ENCODE measurements at places on chromosomes 6 and 20. TPM values are rescaled to one million over a fixed set of nuclear protein-coding genes. Genes with fewer than 3 reads are reported as not detected.

Gene SDHAF4
- total RNA-seq = 16.9 TPM

Gene SEMG1
- not detected for total RNA-seq

Gene GINS1
- 49.5 TPM for total RNA-seq

DNA sequence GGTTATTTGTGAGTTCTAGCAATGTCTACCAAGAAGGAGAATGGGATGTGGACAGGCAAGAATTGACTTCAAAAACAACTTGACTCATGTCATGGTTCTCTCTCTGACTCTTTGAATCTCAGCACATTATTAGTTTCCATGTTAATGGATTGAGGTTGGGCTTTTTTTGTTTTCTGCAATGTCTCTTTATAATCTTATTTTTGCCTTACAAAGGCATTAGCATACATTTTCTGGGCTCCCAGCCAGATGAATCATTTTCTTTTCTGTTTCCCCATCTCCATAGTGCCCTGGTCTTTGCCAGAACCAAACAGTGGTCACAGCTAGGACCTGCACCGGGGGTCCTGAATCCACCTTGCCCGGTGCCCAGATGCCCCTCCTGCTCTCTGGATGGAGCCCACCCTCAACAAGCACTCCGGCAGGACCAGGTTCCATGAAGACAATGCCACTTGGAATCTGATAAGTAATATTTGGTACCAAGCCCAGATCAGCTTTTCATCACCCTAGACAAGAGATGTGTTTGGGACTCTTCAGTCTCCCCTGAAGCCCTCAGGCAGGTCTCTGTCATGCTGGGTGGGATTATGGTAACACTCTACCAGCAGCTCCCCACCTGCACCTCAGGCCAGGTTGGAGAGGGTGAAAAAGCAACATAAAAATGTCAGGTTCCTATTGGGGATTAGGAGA, 266.7 kb upstream of the SULF2 start:
- peak; percentile 59 for DNase-seq
- peak overlapping the region; percentile 59 for H3K27ac ChIP-seq
- no peaks in the 10 kb centered on the region for H3K27me3 ChIP-seq
- peaks cover 22% of the 10 kb centered on the region for H3K36me3 ChIP-seq
- H3K4me3 ChIP-seq = no peak overlapping the region

- no peaks in the 10 kb centered on the region for H3K4me1 ChIP-seq
- DNase-seq = no peak
- no peak overlapping the region for H3K27ac ChIP-seq
- H3K27me3 ChIP-seq = 0 out of 2 replicates have a peak, but pooled peaks cover 4% of the 10 kb centered on the region
- no peak overlapping the region for H3K4me3 ChIP-seq
These were observed 15.1 kb upstream of the MPC1 start for GRCh38 chr6:166397849-166398248.

- H3K4me3 ChIP-seq = no peak overlapping the region
- H3K27me3 ChIP-seq = no peaks in the 10 kb centered on the region
- no peak for DNase-seq
- no peaks in the 10 kb centered on the region for H3K36me3 ChIP-seq
These were observed 165.7 kb upstream of the RNF217 start for GRCh38 chr6:124796464-124796970.

DNA sequence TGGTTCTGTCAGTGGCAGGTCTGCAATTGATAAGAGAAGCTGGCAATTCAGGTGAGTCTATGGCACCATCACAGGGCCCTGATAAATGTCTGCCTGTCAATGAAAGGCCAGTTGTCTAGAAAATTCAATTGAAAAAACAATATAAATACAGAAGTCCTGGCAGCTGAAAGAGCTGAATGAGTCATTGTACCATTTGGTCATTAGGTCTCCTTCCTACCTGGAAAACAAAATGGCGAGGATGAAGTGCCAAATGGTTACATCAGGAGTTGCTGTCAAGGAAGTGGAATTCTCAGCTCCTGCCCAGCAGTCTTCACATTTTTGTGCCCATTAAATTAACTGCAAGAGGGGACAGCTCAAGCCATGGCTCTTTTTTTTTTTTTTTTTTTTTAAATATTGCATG, 37.7 kb downstream of the PEX7 start:
- no peaks in the 10 kb centered on the region for H3K4me1 ChIP-seq
- no peak overlapping the region for H3K4me3 ChIP-seq

DNA sequence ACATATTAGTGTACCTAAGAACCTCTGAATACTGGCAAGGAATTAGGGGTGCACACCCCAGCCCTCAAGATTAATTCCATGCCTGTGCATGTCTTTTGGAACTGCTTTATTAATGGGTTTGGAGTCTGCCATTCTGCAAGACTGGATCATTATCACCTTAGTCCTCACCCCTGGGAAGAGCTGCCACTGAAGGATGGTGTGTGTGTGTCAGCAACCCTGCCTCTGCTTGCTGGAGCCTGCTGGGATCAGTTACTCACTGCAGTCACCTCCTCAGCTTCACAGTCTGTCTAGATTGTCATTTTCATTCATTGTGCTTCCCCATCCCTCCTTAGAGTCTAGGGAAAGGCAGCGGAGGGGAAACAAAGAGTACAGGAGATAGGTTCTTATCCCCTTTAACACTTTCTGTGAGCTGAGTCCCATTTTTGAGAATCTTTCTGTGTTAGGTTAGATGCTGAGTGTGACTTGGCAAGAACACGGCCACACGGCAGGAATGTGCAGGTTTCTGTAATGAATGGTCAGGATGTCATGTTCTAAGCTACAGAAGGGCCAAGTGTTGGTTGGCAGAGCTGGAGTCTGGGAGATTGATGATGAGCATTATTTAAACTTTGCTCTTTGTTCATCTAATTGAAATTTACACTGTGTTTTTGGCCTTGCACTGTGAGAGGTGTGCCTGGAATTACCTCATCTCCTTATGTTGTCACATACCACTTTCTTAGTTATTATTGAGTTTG, 21.1 kb downstream of the GHRH start:
- no peaks in the 10 kb centered on the region for H3K4me1 ChIP-seq
- H3K27me3 ChIP-seq = no peaks in the 10 kb centered on the region
- DNase-seq = no peak

GRCh38 chr6:142318714-142319113, 16.9 kb downstream of the ADGRG6 start:
- no peak overlapping the region for H3K27ac ChIP-seq
- no peaks in the 10 kb centered on the region for H3K36me3 ChIP-seq
- no peak for DNase-seq
- no peaks in the 10 kb centered on the region for H3K4me1 ChIP-seq

DNA sequence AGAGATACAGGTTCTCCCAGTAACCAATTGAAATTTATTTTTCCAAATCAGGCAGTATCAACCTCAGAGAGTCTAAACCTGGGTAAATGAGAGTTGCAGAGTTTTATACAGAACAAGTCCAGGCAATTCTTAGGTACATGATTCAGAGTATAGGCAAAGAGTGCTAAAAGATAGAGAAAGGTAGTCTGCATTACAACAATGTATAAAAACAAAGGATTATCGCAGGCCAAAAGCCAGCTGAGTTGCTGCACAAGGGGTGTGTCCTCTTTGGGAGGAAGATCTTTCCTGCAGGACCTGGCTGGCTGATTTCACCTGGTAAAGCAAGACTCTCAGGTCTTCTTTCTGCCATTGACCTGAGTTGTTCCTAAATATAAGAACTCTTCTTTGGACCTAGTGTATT, 48.9 kb upstream of the ECHDC1 start:
- H3K27me3 ChIP-seq = no peaks in the 10 kb centered on the region
- H3K27ac ChIP-seq = no peak overlapping the region
- H3K4me1 ChIP-seq = no peaks in the 10 kb centered on the region
- no peaks in the 10 kb centered on the region for H3K36me3 ChIP-seq
- DNase-seq = no peak
- H3K4me3 ChIP-seq = no peak overlapping the region

DNA sequence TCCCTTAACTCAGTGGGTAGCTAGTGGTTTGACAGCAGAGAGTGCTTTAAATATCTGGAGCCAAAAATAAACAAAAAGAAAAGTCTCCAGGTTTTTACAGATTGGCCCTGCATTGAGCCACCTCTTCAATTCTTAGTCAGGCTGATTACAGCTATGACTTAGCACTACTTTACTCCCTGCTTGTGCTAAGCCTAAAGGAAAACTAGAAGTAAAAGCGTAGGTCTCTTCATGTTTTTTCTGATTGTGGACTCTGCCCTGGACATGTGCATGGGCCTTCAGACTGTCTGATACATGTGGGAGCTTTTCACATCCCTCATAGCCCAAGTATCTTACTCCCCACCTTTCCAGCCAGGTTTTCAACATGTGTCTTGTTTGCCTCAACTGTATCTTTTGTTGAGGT, 33.3 kb downstream of the KPNA5 start:
- no peaks in the 10 kb centered on the region for H3K4me1 ChIP-seq
- no peak for DNase-seq
- no peak overlapping the region for H3K27ac ChIP-seq
- peaks cover 15% of the 10 kb centered on the region for H3K36me3 ChIP-seq

GRCh38 chr20:5658912-5659345, 91.3 kb upstream of the SHLD1 start:
- no peaks in the 10 kb centered on the region for H3K27me3 ChIP-seq
- H3K4me1 ChIP-seq = peaks cover 16% of the 10 kb centered on the region

DNA sequence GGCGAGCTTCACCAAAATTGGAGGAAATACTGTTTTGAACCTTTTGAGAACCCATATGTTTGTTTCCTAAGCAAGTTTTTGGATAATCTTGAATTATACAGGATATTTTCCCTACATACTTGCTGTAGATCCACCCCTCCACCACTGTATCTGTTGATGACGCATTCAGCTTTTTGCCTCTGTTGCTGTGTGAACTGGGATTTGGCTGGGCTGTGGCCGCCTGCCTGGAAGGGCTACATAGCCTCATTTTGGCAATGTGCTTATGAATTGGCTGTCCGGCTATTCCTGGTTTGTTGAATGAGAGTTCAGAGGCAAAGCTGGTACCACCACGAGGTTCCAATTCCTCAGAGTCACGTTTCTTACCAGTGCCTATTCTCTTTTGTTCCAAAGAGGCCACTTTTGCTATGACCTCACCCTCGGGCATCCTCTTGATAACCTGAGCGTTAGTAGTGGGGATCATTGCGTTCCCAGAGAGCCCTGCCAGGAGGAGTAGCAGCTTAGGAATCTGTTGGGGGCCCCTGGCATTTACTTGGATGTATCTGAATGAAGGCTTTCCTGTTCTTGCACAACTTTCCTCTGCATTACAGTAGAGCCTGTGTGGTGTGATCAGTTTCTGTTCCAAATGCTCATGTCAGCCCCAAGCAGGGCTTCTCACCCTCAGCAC, 6.4 kb downstream of the FAM83D start:
- no peak for DNase-seq
- H3K36me3 ChIP-seq = peaks cover 70% of the 10 kb centered on the region
- H3K27me3 ChIP-seq = no peaks in the 10 kb centered on the region

- H3K4me1 ChIP-seq = no peaks in the 10 kb centered on the region
- no peaks in the 10 kb centered on the region for H3K27me3 ChIP-seq
- H3K4me3 ChIP-seq = no peak overlapping the region
- no peak for DNase-seq
- no peak overlapping the region for H3K27ac ChIP-seq
These were observed 27.4 kb downstream of the TGM6 start for GRCh38 chr20:2408111-2408510.

DNA sequence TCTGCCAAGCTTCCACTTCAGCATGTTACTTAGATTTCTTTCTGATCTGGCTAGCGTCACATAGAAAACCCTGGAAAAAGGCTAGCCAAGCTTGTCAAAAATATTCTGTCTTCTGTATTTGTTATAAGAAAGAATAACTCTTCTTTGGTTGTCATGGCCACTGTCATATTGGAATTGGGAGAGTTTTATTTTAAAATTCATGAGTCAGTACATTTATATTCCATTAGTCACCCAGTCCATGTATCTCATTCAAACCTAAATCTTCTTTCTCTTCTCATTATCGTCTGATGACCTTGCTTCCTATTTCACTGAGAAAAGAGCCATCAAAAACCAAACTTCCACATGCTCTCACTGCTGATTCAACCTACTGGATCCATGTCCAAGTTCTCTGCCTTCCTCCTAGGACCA, 65.7 kb downstream of the EPM2A start:
- no peak overlapping the region for H3K4me3 ChIP-seq
- H3K36me3 ChIP-seq = no peaks in the 10 kb centered on the region
- peaks cover 20% of the 10 kb centered on the region for H3K4me1 ChIP-seq
- DNase-seq = no peak
- no peaks in the 10 kb centered on the region for H3K27me3 ChIP-seq

DNA sequence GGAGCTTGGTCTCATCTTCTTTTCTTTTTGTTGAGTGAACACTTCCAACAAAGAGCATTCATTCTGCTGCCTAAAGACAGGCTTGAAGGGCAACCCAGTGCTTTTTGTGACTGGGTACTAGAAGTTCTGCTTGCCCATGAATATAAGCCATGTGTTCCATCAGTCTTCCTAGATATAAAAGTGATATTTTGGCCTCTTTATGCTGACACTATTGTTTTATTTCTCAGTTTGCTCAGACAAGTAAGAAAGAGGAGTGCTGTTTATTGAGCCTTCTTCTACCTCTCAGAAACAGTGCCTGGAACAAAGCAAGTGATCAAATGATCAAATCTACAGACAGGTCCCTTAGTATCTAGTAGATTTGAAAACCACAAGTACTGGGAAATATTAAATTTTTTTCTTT, 2.4 kb upstream of the DTNBP1 start:
- DNase-seq = no peak
- no peak overlapping the region for H3K27ac ChIP-seq
- H3K4me1 ChIP-seq = peaks cover 9% of the 10 kb centered on the region
- H3K27me3 ChIP-seq = peaks cover 5% of the 10 kb centered on the region
- H3K36me3 ChIP-seq = peaks cover 11% of the 10 kb centered on the region

- H3K27me3 ChIP-seq = no peaks in the 10 kb centered on the region
- peaks cover 74% of the 10 kb centered on the region for H3K36me3 ChIP-seq
- no peaks in the 10 kb centered on the region for H3K4me1 ChIP-seq
- no peak for DNase-seq
- H3K4me3 ChIP-seq = no peak overlapping the region
These were observed 22.8 kb downstream of the FAM120B start for GRCh38 chr6:170329321-170329720.
